NCI-H2029 treated with DMSO at 0.1 percent for 48 hours (cell line): ENCODE measurements at places on chromosomes 7 and 10.

GRCh38 chr7:265192-265997 is 24.6 kb upstream of the FOXL3 start:
- DNase-seq: no peak

DNA sequence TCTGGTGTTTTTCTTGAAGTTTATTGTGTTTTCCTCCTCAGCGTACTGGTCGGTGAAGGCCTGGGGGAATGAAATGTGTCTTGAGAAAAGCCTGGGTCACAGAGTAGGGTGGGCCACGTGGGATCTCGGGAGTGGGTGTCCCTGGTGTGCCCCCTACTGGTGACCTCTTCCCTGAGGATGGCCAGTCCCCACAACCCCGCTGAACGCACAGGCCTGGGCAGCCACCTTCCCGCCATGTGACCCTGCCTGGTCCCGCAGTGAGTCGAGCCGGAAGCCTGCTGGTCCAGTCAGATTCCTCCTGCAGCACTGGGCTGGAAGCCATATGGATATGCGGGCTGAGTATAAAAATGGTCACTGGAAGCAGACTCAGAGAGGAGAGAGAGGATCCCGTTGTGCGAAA is 52.9 kb upstream of the GNA12 start:
- DNase-seq: no peak

- no peak for DNase-seq
These were observed 7.0 kb upstream of the DPYSL4 start for GRCh38 chr10:132179551-132180392.

DNA sequence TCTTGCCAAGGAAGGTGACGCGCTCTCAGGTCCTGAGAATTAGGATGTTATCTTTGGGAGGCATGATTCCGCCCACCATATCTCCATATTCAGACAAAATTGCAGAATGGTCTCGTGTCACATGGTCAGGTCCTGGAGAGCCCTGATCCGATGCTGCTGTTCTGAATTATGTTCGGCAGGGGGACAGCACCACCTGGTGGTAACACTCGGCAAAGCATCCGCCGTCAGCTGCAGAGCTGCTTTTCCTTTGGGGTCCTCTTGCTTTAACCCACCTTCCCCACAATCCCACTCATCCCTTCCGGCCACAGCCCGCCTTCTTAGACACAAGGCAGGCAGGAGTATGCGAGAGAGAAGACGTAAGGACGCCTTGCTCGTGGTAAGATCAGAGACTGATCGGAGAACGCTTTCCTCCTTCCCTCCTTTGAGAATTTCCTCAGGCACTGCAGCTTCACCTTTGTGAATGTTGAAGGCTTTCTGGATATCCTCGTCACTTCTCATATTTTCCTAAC is 327.8 kb upstream of the C7orf33 start:
- peak; percentile 6 for DNase-seq

DNA sequence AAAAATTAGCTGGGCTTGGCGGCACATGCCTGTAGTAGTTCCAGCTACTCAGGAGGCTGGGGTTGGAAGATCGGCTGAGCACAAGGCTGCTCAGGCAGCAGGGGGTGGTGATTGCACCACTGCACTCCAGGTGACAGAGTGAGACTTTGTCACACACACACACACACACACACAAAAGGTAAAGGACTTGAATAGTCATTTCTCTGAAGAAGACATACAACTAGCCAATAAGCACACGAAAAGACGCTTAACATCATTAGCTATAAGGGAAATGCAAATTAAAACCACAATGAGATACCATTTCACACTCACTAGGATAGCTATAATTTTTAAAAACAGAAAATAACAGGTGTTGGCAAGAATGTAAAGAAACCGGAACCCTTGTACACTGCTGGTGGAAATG is 48.6 kb downstream of the HIP1 start:
- DNase-seq: no peak
